ENCODE measurements at places on chromosomes 2 and 18.

GRCh38 chr2:15448250-15448839 is 112.8 kb downstream of the NBAS start:
- no peak for DNase-seq

GRCh38 chr2:56132138-56132537 is 51.7 kb upstream of the CCDC85A start:
- DNase-seq, result peak; percentile 55

DNA sequence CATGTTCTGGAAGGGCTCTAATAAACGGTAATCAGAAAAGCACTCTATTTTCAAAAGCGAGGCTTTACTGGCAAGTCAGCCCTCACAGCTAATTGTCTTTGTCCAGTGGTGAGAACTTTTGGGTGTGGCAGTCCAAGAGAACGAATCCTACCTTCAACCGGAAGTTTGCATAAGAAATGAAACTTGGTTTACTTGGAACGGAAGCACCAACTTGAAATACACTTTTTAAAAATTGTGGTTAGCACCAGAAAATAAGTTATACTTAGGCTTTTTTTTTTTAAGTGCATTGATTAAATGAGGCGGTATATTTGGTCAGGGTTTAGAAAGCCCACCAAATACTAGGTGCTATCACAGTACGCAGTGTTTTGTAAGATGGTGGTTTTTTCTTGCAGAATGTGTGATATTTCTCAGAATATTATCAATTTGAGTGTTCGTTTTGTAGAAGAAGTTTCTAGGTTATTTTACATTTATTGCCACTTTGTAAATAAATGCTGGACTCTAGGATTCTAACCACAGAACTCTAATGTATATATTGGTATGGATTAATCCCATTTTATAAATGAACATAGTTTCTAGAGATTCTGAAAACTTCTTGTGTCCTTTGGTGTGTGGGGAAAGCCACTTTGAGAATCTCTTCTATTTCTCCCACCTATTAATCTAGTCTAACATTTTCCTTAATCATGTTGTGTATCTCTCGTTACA is 1.2 kb downstream of the MYL12A start:
- DNase-seq, result peak; percentile 65

DNA sequence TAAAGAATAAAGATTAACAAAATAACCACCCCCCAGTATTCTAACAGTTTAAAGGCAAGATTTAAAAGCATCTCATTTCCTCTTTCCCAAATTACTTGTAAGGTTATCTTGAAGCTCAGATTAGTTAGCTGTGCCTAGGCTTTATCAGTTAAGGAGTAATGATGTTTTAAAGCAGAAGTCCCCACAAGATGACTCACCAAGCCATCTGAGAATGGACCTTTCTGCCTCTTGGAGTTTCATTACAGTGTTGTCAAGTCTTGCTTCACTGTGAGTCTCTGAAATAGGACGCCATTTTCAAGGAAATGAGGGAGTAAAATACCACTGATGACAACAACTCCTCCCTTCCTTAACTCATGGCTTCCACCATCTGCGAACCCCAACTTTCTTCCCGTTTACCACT is 35.9 kb downstream of the ZNF385B start:
- peak; percentile 5 for DNase-seq

DNA sequence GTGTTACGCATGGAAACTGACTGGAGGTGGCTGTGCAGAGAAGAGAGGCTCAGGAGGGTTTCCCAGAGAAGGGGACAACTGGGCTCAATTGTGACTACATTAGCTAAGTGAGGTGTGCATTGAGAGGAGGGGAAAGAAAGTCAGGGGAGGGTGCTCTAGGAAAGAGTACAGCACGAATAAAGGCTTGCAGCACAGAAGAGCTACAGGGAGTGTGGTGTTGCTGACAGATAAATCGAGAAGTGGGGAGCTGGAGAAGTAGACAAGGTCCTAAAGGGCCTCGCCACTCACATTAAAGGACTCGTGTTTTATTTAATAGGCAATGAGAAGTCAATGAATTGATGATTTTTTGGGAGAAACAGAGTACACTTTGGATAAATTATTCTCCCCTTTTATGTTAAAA is 65.7 kb upstream of the CTAGE1 start:
- no peak for DNase-seq

Measured in fibroblast of villous mesenchyme (primary cell).